Myocyte (in vitro differentiated cells): ENCODE measurements at places on chromosomes 4 and X. TPM values are rescaled to one million over a fixed set of nuclear protein-coding genes. Genes with fewer than 3 reads are reported as not detected.
A peak's percentile ranks its signal among the peaks of the same experiment; 100 is the strongest.

Gene VSIG4
- not detected in 2 replicates for total RNA-seq

DNA sequence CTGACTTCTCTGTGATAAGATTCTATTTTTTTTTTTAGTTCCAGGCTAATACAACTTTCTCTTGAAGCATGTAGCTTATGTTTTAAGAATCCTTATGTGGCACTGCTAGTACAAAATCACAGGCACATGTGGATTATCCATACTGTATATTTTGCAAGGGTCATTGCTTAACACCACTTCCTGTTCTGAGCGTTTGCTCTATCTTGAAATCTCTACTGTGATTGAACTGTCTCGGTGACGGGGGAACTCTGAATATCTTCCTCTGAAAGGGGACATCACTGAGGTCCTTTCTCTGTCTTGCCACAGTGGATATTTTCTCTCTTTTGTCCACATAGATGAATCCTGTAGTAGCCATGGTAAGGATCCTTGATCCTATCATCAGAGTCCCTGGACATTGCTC lies 2.1 kb upstream of the WFS1 start:
- no peak for DNase-seq

- no peak for DNase-seq
These were observed 9.3 kb upstream of the LIN54 start for GRCh38 chr4:83019794-83020494.

Gene PABPC4L
- total RNA-seq: 2.3 and 3.1 TPM in 2 replicates

- no peak for DNase-seq
These were observed 3.0 kb downstream of the RAP2C start for GRCh38 chrX:132216283-132216682.

Gene ZNF711
- 2.1 and 3.6 TPM in 2 replicates for total RNA-seq

Gene RBM41
- 9.5 and 12.6 TPM in 2 replicates for total RNA-seq

Gene WWC2
- 13.8 and 17.3 TPM in 2 replicates for total RNA-seq

- DNase-seq: no peak
These were observed at the start of gene SMIM10L2A for GRCh38 chrX:135421932-135422809. SMIM10L2A (plus strand) TSS chrX:135421944; CDS start chrX:135422132, 188 bp downstream.

DNA sequence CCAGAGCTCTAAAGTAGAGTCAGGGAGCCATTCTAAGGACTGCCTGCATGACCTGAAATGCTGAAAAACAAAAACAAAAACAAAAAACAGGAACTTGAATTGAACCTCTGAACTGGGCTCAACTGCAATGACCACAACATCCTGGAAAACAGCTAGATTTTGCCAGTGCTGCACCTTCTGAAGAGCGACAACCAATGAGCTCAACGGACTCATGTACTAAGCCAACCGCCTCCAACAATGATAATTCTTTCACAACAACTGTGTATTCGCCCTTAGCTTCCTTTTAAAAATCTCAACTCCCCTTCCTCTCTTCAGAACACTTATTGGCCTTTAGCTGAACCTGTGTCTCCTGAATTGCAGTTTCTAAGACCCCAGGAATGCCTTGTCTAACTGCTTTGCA lies 69.8 kb downstream of the HAUS3 start:
- no peak for DNase-seq

Gene CFAP47
- not detected in 2 replicates for total RNA-seq

- DNase-seq: peak; percentile 77
These were observed 72.9 kb downstream of the YIPF6 start for GRCh38 chrX:68571610-68572311.

DNA sequence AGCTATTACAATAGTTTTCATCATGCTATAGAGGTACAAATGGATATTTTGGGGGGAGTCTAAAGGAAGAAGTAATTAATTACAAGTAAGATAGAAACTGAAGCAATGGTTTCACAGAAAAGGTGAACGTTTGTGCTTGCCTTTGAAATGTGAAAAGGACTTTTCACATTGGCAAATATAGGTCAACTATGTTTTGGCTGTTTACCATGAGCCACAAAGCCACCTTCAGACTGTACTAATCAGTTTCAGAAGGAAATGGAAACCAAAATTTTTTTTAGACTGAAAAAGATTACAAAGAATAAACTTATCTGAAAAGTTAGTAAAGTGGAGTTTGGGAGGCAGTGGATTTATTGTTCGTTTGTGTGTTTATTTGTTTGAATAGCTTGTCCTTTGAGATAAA lies 32.1 kb downstream of the SYTL5 start:
- DNase-seq: no peak

DNA sequence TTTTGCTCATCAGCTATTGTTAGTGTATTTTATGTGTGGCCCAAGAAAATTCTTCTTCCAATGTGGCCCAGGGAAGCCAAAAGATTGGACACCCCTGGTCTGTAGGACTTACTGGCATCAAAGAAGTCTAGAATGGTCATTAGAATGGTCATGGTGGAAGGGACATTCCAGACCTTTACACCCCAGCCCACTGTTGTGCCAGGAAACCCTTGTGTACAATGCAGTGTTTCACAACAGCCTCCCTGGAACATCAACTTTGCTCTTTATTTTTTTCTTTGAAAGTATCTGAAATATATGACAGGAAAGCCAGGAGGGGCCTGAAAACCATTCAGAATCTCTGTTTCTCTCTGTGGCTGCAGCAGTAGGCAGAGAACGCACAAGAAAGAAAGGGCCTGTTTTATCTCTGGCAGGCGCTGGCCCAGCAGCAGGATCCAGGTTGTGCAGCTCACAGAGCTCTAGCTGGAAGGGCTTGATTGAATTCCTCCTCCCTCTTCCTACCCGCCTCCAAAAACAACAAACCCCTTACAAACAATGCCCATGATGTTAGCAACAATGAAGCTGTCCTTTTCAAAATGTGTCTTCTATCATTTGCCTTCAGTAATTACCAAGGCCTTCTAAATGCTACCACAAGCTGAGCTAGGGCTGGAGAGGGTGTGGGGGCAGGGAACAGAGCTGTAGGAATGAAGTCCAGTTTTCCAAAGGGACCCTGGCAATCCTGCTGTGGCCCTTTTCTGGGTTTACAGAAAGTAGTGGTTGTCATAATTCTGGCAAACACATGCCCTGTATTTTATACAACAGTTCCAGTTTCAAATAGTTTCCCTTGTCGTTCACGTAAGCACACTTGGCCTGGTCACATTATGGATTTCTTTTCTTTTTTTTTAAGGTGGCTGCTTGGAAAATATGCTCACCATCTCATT lies 32.3 kb upstream of the TFDP3 start:
- no peak for DNase-seq

DNA sequence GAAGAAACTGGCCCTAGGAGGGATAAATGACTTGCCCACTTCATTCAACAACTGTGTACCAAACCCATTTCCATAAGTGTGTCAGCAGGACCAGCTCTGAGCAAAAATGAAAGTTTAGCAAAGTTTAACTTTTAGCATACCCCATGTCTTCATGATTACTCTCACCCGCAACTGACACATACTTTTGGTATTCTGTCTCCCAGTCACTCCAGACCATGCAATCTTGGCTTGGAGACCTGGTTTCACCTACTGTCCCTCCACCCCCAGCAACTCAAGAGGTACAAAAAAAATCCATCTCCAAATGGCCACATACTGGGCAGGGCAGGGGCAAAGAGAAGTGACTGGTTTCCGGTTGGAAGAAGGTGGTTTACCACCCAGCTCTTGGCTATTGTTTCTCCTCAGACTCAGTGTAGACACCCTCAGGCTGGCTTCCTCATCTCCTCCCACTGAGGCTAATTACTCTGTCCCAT lies 79.8 kb downstream of the RLIM start:
- peak; percentile 14 for DNase-seq

DNA sequence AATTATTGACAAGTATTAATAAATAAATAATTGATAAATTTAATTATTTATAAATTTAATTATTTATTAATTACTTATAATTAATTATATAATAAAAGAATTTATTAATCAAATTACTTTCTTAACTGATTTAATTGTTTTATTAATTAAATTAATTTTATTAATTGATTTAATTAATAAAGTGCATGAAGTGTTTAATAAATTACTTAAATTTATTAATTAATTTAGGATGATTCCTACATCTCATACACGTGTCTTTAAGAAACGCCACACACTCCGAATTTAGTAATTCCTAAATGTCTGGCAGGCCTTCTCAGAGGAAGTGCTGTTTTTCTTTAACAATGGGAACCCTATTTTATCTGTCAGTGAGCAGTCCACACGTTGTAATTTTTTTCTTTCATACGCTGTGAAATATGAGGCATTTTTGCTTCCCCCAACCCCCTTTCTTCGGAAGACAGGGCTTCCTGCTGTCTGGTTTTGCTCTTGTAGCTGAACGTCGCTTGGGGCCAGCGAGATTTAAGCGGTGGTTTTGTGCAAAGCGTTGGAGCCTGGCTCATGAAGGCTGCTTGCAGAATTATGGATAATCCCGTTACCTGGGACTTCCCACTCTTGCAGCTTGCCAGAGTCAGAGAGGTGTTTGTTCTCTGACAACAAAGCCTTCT lies 46.8 kb downstream of the CRLF2 start:
- DNase-seq: no peak

DNA sequence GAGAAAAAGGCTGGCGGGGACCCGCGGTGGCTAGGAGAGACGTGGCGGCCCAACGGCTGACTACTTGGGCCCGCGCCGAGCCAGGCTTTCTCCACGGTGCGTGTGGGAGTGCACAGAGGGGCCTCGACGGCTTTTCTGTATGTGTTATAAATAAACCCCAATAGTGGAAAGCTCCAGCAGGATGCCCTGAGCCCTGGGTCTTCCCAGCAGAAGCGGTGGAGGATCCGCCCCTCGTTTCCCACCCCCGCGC lies 268 bp upstream of the PRRG1 start:
- no peak for DNase-seq

Gene SPP1
- total RNA-seq: not detected in 2 replicates

- DNase-seq: no peak
These were observed 48.1 kb upstream of the FAM9C start for GRCh38 chrX:13092455-13092941.

GRCh38 chrX:43573441-43574015 lies 82.6 kb upstream of the MAOA start:
- DNase-seq: no peak

DNA sequence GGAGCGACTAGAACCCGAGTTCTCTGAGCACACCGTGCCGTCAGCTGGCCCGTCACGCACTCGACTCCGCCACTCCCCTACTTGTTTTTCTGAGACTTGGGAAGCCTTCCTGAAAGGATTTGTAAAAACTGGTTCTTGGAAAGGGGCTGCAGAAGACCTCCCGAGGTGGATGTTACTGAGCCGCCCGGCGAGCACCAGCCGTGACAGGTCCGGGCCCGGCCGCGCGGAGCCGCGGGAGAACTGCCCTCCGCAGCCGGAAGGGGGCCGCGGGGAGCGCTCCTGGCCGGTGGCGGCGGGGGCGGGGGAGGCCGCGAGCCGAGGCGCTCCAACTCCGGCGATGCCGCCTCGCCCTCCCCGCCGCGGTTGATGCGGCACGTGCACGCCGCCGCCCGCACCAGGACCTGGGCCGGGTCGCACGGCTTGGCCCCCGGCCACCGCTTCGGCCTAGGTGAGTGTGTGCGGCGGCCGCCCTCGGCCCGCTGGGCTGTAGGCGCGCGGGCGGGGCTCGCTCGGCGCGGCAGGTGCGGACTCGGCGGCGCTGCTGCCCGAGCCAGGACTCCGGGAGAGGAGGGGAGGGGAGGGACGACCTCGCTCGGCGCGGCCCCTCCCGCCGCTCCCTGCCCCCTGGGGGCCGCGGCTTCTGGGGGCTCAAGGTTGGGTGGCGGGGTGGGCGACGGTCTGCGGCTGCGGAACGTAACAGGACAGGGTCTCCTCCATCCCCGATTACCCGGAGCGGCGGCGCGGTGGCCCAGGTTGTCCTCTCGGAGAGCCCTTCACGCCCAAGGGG lies 1.7 kb downstream of the SPRY1 start:
- peak; percentile 78 for DNase-seq

- peak; percentile 53 for DNase-seq
These were observed 2320.1 kb downstream of the ARAP2 start for GRCh38 chr4:33924239-33924638.

Gene CSAG1
- total RNA-seq: not detected in 2 replicates

DNA sequence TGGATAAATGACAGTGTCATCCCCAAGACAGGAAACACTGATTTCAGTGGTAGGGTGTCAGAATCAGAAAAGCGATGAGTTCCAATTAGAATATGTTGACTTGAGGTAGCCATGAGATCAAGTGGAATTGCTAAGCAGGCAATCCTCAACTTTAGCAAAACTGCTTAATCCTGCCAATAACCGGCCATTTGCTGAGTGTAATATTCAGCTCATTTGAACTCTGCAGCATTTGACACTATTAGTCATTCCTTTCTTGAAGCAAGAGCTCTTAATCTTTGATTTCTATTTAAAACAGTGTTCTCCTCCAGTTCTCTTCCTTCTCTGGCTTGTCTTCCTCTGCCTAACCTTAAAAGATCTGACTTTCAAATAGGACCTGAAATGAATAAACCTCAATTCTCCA lies 68.7 kb upstream of the DCLK2 start:
- DNase-seq: no peak

Gene GABRE
- 0.78 and 0.94 TPM in 2 replicates for total RNA-seq

DNA sequence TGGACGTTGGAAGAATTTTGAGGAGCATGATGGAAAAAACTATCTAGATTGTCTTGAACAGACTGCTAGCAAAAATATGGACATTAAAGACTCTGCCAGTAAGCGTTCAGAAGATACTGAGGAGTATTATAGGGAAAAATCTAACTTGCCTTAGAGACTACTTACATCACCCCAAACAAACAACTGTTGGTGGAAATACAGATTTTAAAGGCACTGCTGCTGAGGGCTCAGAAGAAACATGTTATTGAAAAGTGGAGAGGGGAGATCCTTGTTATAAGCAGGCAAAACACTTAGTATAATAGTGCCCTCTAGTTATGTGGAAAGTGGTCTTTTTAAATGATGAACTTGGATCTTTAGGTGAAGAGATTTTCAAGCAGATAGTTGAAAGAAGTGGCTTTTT lies 29.2 kb downstream of the MAD2L1 start:
- DNase-seq: no peak

DNA sequence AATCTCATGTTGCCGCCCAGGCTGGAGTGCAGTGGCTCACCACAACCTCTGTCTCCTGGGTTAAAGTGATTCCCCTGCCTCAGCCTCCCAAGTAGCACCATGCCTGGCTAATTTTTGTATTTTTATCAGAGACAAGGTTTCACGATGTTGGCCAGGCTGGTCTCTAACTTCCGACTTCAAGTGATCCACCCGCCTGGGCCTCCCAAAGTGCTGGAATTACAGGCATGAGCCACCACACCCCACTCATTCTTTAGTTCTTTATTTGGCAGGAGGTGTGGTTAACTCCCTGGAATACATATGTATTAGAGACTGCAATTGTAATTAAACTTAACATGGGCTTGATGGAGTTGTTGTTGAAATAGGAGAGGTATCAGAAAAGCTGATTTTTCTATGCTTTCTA lies 1396.9 kb upstream of the IGFBP7 start:
- DNase-seq: no peak

GRCh38 chr4:82357640-82358039 lies 16.2 kb downstream of the HNRNPD start:
- no peak for DNase-seq

Gene TRIM60
- not detected in 2 replicates for total RNA-seq

DNA sequence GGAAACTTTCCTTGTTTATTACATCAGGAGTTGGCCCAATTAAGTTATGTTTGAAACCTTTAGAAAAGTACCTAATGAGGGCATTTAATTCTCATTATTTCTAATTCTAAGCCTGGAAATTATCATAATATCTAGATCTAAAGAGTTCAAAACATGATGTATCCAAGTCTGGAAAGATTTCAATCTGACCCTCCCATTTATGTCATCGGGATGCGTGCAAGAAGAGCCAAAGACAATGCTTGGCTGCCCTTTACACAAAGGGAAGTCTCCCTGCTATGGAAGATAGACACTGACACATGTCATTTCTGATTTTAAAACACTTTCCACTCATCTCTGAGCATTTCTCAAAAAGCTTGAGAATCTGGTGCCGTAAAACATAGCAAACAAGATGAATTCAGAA lies 222.4 kb downstream of the ANTXR2 start:
- no peak for DNase-seq
